ENCODE measurements at places on chromosomes 12 and 14.

DNA sequence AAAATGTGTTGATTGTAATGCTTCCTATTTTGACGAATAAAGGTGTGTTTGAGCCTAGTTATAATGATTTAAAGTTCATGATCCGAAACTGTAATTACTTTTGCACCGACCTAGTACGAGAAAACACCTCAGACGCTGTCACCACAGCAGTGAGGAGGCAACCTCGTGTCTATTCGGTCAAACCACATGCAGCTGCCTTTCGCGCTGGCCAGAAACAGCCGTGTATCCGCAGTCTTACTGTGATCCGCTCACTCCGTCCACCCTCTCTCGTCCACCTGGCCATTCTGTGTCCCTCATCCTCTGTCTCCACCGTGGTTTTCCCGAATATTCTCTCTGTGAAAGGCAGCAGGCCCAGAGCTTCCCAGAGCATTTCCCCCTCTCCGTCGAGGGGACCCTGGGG is 67.1 kb downstream of the NOC4L start:
- DNase-seq: no peak

DNA sequence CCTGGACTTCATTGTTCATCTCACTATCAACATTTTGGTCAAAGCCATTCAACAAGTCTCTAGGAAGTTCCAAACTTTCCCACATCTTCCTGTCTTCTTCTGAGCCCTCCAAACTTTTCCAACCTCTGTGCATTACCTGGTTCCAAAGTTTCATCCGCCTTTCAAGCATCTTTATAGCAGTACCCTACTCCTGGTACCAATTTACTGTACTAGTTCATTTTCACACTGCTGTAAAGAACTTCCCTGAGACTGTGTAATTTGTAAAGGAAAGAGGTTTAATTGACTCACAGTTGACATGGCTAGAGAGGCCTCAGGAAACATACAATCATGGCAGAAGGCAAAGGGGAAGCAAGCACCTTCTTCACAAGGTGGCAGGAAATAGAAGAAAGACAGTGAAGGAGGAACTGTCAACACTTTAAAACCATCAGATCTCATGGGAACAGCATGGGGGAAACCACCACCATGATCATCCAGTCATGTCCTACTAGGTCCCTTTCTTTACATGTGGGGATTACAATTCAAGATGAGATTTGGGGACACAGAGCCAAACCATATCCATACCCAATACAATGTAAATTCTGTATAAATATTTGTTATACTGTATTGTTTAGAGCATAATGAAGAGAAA is 109.7 kb downstream of the C12orf75 start:
- no peak for DNase-seq

DNA sequence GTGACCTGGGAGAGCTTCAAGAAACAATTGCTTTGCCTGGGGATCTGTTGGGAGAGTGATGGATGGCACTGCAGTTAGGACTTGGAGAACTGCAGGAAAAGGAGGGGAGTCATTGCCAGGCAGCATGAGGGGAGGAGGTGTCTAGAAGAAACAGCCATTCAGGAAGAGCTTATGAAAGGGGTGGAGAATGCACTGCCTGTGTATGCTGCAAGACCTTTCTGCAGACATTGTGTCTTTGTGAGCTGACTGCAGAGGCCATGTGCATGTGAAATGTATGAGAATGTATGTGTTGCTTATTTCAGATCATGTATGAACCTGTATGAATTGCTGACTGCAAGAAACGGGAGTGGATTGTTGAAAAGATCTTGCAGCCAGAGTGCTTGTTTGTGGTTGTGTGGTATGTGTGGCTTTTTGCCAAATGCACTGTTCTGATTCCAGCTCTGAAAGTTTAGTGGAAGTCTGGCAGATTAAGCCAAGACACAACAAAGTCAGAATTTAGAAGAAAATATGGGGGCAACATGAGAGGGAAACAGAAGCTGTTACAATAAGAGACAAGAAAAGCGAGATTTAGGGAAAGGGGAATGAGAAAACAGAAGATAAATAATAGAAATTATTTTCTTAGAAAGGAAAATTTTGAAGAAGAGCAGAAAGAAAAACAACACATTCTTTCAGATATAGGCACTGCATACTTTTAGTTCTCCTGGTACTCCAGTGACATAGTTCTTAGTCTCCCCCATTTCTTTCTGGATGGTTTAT is 9.8 kb upstream of the RIMKLB start:
- peak; percentile 40 for DNase-seq

GRCh38 chr12:131834798-131835615 is 6.8 kb downstream of the MMP17 start:
- no peak for DNase-seq

DNA sequence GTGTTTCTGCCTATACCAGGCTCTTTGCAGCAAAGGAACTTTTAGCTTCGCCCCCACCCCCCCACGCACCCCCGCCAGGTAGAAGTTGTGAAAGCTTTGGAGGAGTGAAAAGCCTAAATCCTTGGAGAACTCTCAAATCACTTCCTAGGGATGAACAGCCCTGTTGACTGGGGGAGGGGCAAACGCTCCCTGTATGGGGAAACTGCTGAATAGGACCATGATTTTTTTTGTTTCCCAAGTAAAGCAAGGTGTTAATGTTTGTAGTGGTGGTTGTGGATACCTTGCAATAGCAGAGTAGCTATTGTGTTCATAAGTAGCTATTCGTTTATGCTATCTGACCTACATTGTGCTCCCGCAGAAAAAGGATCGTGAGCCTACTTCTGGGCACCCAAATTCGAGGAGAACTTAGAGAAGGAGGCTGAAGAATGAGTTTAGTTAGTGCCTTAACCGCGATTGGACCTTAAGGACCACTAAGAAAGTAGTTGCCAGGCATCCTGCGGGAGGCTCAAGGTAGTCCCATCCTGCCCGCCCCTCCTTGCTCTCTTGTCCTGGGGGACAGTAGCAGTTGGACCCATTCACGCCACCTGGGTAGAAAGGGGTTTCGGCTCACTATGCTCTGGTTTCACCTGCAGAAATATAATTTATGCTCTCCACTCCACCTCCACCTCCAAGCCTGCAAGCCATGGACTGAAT is 901 bp upstream of the NFKBIA start:
- DNase-seq: no peak

GRCh38 chr12:123948401-123948795 is 24.2 kb downstream of the CCDC92 start:
- no peak for DNase-seq

DNA sequence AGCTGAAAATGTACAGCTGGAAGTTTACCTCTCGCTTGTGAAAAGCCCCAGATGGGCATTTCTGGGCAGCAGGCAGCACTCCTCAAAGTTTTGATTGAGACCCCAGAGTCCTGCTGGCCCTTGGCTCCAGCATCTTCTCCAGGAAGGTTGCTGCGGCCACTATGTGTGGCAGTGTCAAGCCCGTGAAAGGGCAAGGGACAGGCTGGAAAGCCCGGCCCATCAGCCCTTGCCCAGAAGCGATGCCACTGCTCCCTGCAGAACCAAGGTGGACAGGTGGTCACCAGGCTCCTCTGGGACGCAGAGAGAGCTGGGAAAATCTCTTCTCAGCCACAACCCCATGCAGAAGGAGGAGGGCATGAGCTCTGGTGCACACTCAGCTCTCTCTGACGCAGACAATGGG is 73.5 kb upstream of the BCL11B start:
- no peak for DNase-seq

- no peak for DNase-seq
These were observed 233.0 kb downstream of the SSPN start for GRCh38 chr12:26428420-26428819.

GRCh38 chr12:132559652-132560363 is 50.6 kb downstream of the LRCOL1 start:
- peak; percentile 27 for DNase-seq

GRCh38 chr12:123634142-123634561 is 523 bp downstream of the GTF2H3 start:
- DNase-seq: no peak

DNA sequence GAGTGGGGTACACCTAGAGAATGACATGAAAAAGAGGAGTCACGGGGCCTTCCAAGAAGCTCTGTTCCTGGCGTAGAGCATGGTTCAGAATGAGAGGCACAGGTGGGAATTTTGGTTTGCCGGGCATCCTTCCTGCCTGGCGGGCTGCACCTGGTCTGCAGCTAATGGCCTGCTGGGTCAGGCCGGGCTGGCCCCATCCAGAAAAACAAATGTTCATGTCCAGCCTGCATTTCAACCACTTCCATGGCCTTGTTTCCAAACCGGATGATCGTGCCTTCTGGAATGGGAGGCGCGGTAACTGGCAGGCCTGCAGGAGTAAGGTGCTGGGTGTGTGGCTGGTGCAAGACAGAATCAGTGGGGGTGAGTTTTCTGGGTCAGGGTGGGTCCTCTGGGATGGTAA is 14.4 kb downstream of the TEAD4 start:
- DNase-seq: no peak

DNA sequence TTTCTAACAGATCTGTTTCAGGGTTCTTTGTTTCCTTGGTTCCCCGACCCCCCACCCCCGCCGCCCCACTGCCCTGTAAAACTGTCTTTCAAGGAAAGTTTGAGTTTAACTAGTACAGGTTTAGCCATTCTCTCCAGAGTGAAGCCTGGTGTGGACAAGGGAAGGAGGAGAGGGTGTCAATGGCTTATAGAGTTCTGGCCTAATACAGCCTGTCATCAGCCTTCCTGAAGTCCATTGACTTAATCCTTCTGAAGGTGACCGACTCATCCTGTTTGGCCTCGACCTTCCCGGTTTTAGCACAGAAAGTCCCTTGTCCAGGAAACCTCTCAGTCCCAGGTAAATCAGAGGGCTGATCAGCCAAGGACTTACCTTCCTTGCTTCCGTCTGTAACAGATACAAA is 11.0 kb upstream of the P2RX4 start:
- DNase-seq: no peak

- DNase-seq: no peak
These were observed 14.8 kb downstream of the BATF start for GRCh38 chr14:75537071-75537470.

- peak; percentile 69 for DNase-seq
These were observed 77.8 kb downstream of the SLC24A4 start for GRCh38 chr14:92400579-92401444.

DNA sequence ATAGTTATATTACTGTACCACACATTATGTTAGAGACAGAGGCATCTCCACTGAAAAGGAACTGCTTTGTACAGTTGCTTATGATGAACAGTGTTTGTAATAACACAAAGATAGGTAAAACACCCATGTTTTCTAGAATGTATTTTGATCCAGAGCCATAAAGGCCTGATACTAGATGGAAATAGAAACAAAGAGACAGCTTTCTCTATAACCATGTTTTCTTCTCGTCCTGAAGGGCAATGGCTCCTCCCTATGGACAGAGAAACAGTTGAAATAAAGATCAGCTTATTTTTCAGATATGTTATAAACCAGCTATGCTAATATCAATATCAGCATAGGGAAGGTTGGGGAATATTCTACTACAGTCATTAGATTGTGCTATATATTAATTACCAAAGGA is 109.2 kb downstream of the ATXN7L3B start:
- no peak for DNase-seq

DNA sequence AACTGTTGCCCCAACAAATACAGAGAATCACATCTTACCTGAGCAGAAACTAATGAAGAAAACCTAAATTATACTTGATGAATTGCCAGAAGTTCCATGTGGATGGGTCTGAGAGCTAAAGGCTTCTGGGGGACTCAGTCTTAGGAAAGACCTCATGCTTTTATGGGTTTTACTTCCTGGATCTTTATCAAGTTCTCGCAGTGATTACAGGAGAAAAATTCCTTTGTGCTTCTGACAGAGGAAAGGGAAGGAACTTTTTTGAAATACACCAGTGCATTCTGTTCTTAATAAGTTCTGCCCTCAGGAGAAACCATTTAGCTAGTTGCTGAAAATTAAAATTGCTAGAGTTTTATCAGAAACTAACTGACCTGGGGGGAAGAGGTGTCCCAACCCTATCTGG is 203.9 kb upstream of the KITLG start:
- no peak for DNase-seq

DNA sequence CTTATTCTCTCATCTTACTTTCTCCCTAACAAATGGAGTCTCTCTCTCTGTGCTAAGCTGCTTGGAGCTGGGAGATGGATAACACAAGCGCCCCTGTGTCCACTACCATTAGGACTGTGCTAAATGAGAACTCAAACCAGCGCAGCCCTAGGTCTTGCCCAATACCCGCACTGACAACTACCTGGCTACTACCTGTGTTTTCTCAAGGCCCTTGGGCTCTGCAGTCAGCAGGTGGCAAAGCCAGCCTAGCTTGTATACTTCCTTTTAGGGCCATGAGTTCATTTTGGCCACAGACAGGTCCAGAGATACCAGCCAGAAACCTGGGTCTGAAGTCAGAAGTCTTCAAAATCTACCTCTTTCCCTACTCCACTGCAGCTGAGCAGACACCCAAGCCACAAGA is 13.0 kb upstream of the SLCO1B1 start:
- DNase-seq: no peak

DNA sequence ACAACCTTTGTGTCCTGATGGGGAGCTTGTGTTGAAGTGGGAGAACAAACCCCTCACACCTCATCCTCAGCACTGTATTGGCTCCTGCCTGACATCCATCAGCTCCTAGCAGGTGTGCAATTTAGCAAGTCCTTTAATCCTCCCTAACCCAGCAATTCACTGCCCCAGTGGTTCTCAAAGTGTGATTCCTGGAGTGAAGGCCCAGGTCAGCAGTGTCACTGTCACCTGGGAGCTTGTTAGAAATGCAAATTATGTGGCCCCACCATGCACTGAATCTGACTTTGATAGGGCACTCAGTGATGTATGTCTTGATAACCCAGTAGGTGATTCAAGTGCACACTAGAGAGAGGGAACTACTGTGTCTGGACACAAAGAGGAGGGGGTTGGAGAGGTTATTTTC is 133.6 kb downstream of the FGD4 start:
- DNase-seq: no peak

- DNase-seq: no peak
These were observed 32.4 kb downstream of the CCDC88C start for GRCh38 chr14:91385224-91385623.

DNA sequence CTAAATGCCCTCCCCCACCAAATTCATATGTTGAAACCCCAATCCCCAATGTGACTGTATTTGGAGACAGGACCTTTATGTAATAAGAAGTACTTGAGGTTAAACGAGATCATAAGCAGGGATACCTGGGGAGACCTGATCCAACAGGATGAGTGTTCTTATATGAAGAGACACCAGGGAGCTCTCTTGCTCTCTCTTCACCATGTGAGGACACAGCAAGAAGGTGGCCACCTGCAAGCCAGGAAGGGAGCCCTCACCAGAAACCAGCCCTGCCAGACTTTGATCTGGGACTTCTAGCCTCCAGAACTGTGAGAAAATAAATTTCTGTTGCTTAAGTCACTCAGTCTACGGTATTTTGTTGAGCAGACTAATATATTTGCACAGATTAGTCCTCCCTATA is 113.6 kb downstream of the NUAK1 start:
- DNase-seq: no peak

All from AML-193 (cell line).